NCI-H446 treated with DMSO at 0.1 percent for 48 hours (cell line): ENCODE measurements at places on chromosomes 6 and 20.

GRCh38 chr6:92810913-92811312 is 608.4 kb downstream of the EPHA7 start:
- DNase-seq, result peak; percentile 45

DNA sequence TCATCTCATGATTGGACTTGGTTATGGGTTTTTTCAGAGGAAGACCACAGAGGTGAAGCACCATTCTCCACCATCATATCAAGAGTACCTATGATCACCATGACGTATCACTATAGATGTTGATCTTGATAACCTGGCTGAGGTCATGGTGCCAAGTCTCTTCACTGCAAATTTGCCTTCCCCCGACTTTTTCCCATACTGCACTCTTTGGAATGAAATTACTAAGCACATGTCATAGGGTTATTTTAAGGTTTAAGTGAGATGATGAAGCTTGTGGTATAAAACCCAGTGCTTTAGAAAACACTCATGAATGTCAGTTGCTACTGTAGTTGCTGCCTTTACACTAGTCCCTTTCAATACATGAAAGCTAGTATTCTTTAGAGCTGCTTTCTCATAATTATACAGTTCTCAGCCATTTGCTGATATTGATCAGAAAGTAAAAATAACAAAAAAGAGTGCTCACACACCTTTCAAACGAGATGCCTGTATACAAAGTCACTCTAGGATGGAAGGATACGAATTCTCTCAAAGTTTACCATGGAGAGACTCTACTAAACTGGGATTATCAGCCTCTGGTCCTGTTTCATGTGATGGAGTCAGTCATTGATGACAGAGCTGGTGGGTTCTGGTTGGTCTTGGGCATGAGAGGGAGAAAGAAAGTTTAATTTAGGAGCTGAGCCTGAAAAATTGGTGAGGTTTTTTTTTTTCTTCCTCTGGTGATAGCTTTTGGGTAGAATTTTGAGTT is 228.1 kb downstream of the PRL start:
- no peak for DNase-seq

- no peak for DNase-seq
Measured at GRCh38 chr6:104050455-104050854, 809.3 kb downstream of the HACE1 start.

GRCh38 chr6:107822176-107823046 is 1.7 kb downstream of the SCML4 start:
- no peak for DNase-seq

- no peak for DNase-seq
Measured at GRCh38 chr20:11716239-11716944, 201.3 kb upstream of the BTBD3 start.

GRCh38 chr6:24827970-24828369 is 29.3 kb upstream of the ARMH2 start:
- no peak for DNase-seq

DNA sequence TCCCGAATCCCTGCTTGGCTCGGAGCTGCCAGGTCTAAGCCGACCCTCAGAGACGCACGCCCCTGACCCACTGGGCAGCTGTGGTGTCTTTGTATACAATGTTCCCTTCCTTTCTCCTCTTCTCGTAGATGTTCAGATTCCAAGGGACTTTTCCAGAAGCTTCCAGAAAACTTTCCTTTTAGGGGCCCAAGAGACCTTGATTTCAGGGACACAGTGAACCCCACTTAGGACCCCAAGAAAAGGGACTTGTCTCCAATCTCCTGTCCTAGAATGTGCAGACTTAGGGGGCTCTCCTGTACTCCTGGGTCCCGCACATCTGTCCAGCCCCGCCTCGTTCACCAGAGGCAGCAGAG is 103.5 kb downstream of the EDN3 start:
- DNase-seq, result no peak

DNA sequence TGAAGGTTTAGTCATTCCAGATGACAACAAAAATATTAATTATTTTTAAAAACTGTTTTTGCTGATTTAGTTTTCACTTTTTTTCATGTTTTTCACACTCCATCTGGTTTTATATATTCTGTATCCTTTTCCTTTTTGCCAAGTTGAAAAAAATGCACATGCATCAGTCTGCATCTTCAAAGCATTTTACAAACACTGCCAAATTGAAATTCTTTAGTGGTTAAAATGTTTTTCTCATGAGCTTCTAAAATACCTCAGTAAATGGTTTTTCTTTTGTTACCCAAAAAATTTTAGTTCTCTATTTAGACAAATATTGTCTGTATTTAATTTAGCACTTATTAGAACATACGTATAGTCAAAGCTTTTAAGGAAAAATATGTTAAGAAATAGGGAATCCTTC is 386.9 kb upstream of the HSF2 start:
- no peak for DNase-seq

- no peak for DNase-seq
Measured at GRCh38 chr6:52394251-52394666, 25.9 kb upstream of the EFHC1 start.

DNA sequence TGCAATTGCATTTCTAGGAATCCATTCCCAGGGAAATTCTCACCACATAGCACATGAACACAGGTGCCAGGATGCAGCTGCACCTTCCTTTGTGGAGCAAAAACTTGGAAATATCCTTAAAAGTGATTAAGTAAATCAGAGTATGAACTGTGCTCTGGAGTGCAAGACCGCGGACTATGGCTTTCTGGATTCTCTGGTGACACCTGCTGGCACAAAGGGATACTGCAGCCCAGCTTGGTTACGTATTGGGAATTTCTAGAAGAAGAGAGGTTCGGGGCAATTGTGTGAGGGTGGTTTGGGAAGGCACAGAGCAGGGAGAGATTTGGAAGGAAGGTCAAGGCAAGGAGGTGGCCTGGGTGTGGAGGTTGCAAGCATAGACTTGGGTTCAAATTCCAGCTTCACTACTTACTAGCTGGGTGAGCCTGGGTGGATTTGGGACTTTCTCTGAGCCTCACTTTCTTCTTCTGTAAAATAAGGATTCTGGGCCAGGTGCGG is 15.9 kb upstream of the PEDS1 start:
- DNase-seq, result peak; percentile 60

DNA sequence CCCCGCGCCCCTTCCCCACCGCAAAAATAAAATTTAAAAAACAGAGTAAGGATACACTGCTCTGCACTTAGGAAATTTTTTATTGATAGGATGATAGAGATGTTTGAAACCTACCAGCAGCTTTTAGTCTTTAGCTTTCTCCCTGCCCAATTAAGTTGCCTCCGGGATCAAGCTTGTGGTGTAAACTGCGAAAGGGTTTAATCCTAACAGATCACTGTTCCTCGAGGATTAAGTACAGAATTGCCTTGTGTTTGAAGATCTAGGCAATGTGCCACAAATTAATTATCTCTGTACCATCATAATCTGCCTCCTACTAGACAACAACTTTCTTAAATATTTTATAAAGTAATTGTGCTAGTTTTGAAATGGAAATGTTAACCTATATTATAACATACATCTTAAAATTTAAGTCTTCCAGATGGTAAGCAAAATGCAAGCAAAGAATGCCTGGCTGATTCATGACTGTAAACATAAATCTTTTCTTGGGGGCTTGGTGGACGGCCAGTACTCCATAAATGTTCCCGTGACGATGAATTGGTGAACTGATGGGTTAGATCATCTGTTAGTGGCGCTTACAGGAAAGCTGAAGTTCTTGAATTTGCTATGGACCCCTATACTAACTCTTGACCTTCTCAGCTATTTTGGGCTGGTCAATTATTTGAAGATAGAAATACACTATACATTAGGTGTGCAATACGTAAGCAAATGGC is 58.0 kb upstream of the ARHGAP18 start:
- DNase-seq, result no peak

GRCh38 chr20:17431621-17432364 is 99.4 kb downstream of the BFSP1 start:
- DNase-seq, result peak; percentile 46

GRCh38 chr6:169564453-169565240 is 137.2 kb downstream of the WDR27 start:
- DNase-seq, result no peak

- no peak for DNase-seq
Measured at GRCh38 chr6:13859871-13860555, 45.7 kb upstream of the MCUR1 start.

- no peak for DNase-seq
Measured at GRCh38 chr6:45697605-45698004, 318.1 kb downstream of the CLIC5 start.

GRCh38 chr20:750801-751200 is 17.5 kb downstream of the SLC52A3 start:
- no peak for DNase-seq

DNA sequence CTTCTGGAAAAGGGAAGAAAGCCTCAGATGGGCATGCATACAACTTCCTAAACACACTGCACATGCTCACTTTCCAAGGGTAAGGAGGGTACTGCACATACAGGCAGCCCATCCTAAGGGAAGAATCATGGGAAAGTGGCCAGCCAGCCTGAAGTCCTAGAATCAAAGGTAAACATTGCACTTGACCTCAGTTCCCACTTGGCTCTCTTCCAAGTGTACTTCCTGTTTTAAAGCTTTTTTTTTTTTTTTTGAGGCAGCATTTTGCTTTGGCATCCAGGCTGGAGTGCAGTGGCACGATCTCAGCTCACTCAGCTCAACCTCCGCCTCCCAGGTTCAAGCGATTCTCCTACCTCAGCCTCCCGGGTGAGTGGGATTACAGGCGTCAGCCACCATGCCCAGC is 225.3 kb upstream of the EPHA7 start:
- DNase-seq, result no peak

- no peak for DNase-seq
Measured at GRCh38 chr6:33783781-33784520, 5.0 kb downstream of the LEMD2 start.

DNA sequence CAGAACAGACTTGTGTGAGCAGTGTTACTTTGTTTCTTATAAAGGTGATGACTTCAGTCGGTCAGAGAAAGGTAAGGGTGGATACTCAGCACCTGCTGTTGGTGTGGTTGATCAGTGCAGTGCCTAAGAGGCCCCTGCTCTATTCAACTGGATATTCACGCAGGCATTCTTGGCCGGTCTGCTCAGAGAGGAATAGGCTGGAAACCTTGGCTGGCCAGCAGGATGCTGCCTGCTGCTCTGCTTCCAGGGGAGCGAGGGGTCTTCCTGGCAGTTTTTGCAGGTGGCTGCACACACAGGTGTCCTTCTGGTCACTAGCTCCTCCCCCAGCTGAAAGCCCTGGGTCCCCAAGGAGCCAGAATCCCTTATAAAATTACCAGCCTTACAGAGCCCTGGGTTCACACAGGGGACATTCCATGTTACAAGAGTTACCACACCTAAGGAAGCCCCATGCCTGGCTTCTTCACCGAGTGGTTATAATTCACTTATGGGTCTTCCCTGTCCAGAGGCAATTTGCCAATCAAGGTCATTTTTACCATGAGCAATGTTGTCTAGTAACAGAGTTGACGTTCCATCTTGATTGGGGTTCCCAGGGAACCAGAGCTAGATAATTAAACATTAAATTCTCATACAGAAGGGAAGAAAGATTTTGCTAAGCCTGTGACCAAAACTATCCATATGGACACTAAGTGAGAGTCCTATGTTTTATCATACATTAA is 16.4 kb downstream of the SYNJ2 start:
- no peak for DNase-seq

DNA sequence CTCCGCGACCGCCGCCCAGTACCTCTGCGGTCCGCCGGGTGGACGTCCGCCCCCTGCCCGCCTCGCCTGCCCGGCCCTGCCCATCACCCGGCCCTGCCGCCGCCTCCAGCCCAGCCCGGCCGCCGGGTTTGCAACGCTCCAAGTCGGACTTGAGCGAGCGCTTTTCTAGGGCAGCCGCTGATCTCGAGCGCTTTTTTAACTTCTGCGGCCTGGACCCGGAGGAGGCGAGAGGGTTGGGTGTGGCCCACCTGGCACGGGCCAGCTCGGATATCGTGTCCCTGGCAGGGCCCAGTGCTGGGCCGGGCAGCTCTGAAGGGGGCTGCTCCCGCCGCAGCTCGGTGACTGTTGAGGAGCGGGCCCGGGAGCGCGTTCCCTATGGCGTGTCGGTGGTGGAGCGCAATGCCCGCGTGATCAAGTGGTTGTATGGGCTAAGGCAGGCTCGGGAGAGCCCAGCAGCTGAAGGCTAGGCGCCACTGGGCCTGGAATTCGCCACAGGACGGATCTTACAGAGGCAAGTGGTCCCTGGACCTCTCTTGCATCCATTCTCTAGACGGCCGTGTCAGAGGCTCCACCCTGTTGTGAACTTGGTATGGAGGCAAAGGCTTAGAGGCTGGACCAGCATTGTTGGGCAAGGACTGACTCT is 11.8 kb downstream of the FAM110A start:
- no peak for DNase-seq

- no peak for DNase-seq
Measured at GRCh38 chr20:9597547-9597946, 83.2 kb downstream of the LAMP5 start.

GRCh38 chr20:51757226-51757625 is 11.0 kb downstream of the ATP9A start:
- DNase-seq, result no peak

GRCh38 chr6:15369838-15370237 is 124.0 kb downstream of the JARID2 start:
- DNase-seq, result no peak

DNA sequence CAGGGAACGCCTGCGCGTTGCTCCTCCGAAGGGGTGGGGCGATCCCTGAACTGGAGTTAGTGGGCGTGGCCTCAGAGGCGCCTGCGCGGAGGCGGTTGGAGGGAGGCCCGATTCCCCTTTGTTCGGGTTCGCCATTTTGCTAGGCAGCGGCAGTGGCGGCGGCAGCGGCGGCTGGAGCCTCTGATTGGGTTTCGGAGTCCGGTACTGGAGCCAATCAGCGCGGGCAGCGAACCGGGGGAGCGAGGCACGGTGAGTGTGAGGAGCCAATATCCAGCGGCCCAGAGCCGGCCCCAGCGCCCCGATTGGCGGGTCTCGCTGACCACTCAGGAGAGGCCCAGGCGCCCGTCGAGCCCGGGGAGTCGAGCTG is at the start of gene NFYA:
NFYA (plus strand) TSS at position 139 of the 367 bp plus-strand sequence. CDS start 6,116 bp downstream, outside the sequence.
- DNase-seq, result peak; percentile 100

DNA sequence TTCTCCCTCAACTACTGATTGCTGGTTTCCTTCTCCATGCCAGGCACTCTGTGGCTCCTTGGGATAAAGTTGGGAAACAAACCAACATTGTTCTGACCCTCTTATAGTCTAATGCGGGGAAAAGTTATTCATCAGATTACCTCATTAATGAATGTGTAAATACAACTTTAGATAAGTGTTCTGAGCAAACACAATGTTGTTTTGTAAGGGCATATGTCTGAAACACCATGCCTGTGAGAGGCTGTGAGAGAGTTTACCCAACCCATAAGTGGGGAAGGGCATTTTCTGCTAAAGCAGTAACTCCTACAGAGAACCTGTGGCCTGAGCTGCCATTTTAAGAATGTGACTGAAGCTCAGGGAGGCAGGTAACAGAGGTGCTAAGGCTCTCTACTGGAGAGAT is 283.5 kb downstream of the KHDC1L start:
- no peak for DNase-seq

- DNase-seq, result no peak
Measured at GRCh38 chr20:51128198-51128597, 105.3 kb upstream of the KCNG1 start.
